ENCODE measurements at places on chromosomes 3 and 15.

DNA sequence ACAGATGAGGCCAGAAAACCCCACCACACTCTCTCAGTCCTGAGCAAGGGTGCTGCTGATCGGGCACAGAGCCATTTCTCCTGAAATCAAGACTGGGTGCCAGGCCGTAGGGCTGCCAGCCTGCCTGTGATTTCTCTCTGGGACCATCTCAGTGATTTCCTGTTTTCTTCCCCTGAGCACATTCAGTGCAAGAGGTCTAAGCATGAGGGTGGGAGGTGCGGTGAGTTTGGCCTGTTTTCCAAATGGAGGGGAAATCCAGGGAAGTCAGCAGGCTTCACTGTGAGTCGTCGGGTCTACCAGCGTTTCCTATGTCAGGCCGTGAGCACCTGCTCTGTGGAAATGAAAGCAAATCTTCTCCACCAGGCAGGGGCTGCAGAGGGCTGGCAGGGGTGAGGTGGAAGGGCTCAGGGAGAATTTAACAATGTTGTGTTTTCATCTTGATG lies 82.3 kb downstream of the ST6GAL1 start:
- no peak for DNase-seq

DNA sequence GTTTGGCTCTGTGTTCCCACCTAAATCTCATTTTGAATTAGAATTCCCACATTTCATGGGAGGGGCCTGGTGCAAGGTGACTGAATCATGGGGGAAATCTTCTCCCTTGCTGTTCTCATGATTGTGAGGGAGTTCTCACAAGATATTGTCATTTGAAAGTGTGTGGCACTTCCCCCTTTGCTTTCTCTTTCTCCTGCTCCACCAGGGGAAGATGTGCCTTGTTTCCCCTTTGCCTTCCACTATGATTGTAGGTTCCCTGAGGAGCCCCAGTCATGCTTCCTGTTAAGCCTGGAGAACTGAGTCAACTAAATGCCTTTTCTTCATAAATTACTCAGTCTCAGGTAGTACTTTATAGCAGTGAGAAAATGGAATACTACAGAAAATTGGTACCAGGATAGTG lies 157.2 kb upstream of the TPRG1 start:
- no peak for DNase-seq

DNA sequence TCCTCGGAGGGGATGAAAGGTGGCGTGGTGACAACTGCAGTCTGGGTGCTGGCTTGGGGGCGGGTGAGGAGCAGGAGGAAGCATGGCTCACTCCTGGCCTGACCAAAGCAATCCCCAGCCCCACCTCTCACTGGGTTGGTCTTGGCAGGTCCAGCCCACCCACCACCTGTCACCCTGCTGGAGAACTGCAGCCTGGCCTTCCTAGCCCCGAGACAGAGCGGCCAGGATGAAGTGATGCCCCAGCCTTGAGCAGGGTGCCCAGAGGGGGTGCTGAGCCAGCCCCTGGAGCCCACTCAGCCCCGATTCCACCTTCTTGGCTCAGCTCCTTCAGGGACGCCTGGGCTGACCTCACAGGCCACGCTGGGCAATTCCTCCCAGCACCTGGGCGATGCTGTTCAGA lies 89.9 kb downstream of the IQSEC1 start:
- no peak for DNase-seq

- DNase-seq: no peak
Observed at GRCh38 chr3:42081838-42082473, 9.2 kb upstream of the TRAK1 start.

DNA sequence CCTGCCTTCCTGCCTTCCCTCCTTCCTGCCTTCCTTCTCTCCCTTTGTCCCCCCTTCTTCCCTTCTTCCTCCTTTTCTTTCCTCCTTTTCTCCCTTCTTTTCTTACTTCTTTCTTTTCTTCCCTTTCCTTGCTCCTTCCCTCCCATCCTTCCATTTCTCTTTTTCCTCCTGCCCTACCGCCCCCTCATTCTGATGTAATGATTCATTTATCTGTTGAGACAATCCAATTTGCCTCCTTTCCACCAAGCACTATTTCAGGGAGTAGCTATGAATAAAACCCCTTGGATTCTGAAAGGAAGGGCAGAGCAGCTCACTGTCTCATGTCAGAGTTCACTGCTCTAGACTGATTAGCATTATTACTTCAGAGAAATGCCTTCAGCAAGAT lies 462.6 kb downstream of the PDCD6IP start:
- no peak for DNase-seq

DNA sequence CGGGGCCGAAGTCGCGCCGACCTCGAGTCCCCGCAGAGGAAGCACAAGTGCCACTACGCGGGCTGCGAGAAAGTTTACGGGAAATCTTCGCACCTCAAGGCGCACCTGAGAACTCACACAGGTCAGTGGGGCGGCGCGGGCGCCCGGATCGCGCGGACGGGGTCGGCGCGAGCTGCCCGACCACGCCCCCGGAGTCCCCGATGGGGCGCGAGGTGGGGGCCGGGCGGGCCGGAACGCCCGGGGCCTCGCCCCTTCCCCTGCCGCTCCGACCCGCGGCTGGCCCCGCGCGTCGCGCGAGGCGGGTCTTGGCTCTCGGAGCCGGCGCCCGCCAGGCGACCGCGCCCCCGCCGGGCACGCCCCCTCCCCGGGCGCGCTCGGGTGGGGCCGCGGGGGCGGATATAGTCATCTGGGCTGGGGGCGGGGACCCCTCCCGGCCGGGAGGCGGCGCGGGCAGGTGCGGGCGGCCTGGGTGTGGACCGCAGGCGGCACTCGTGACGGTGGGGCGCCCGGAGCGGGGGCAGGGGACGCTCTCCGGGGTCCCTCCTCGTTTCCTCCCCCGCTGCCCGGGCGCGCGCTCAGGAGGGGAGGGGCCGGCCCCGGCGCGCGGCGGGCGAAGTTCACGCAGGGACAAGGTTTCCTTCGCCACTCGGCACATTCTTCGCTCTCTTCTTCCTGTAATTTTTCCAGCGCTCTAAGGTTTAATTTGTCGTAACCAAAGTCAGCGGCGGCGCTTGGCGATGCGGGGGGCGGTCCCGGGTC lies 1.2 kb downstream of the KLF13 start:
- DNase-seq: no peak

DNA sequence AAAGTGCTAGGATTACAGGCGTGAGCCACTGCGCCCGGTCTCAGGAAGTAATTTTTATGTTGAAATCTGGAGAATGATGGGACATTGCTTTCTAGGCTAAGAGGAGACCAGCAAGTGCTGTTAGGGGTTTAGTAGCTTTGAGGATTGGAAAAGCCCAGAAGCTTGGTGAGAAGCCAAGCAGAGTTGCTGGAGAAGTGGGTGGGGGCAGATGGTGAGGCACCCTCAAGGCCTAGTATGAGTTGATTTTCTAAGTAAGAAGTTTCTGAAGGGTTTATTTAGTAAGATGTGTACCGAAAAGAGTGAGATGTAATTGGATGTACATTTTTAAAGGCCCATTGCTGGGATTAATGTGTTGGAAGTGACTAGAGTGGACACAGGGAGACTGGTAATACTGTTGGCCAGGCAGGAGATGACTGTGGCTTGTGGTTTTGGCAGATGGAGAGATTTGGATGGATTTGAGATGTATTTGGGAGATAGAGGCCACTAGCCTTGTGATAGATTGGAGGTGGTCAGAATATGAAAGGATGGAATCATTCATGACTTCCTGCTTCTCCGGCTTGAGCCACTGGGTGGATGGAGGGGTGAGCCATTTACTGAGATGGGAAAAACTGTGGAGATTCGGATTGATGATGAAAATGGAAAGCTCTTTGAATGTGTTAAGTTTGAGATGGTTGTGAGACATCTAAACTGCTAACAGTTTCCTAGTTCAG lies 2.3 kb downstream of the LRRC28 start:
- no peak for DNase-seq

DNA sequence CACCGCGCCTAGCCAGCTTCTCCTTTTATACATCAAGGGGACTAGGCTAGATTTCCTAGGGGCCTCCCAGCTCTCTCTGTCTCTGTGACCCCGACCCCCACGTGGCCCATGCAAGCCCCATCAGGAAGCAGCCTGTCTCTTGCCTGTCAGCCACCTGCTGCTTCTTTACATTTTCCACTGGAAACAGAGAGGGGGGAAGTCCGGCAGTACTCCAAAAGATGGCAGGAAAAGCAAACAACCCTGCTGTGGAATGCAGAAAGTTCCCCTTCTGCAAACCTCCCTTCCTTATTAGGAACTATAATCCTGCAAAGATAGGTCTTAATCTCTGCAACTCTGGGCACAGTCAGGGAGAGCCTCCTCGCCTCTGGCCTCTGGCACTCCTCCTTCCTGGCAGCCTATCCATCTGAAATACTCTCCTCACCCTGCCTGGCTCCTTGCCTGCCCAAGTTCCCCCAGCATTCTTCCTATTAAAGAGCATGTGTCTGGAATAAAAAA lies 47.4 kb upstream of the HACD2 start:
- DNase-seq: no peak

- DNase-seq: no peak
Observed at GRCh38 chr3:42179110-42179725, 86.8 kb downstream of the CCK start.

DNA sequence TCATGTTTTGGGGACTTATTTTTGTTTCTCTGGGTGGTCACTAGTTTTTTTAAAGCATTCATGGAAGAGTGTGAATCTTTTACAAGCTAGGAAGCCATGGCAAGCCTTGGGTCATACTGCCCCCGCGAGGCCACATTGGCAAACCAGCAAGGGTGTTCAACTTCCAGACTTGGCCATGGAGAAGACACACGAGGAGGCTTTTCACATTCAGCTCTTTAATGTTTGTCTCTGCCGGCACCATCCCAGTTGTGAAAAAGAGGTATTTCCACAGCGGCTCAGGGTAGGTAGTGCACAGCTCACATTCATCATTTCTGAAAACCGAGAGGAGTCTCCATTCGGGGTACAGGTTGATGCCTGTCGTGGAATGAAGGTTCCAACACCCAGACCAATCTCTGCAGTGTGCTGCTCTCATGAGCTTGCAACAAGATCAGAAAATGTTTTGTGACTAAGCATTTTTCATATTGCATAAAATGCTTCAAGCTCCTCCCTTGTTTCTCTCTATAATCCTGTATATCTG lies 7.7 kb downstream of the CCR5 start:
- peak; percentile 35 for DNase-seq

GRCh38 chr3:17579289-17580031 lies 163.0 kb downstream of the TBC1D5 start:
- no peak for DNase-seq

DNA sequence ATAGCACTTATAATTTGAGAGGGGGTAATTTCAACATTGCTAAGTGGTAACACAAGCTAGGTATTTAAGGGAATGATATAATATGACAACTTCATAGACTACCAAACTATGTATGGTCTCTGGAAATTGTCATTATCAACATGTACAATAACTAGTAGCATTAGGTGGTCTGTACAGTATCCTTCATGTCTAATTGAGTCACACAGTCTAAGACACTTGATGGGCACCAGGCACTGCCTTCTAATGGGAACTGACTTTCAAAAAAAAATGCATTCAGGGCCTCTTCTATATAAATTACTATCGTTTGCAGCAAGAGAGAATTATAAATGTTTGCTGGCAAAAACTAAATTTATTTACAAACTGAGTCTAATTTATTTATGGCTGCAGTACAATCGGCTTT lies 271.8 kb downstream of the MECOM start:
- DNase-seq: no peak

GRCh38 chr15:56393277-56393676 lies 28.1 kb downstream of the TEX9 start:
- DNase-seq: no peak

DNA sequence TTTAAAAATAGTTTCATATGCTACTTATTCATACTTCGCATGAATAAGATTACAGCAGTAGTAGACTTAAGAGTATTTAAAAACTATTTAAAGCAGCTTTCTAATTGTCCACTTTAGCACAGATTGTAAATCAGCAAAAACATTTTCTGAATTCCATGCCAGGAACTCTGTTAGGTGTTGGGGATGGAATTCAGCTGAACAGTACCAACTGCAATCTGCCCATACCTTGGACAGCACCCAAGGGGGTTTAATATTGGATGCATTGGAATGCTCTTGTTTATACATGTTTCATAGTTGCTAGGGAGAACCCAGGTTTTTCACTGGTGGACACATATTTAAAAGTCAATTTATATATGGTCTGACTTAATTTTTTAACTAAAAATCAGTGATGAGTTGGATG lies 74.8 kb downstream of the PPM1L start:
- no peak for DNase-seq

DNA sequence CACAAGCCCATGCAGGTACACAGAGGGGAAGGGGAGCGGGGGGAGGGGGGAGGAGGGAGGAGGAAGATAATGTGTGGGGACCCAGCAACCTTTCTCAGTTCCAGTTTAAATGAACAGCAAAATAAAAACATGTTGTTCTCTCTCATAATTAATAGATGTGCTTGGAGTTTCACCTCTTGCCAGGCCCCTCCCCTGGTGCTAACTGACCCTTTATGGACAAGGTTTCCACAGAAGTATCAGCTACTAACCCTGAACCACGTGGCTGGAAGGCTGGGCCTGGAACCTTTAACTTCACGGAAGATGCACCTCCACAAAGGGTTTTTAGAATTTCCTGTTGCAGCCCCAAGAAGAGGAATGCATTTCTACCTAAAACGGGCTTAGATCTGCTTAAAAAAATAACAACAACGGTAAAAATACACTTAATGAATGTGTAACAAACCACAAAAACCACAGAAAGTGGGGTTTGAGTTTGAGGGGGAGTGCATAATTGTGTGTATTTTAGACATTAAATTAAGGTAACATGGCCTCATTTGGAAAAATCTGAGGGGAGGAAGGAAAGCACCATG lies 14.8 kb upstream of the SMAD3 start:
- no peak for DNase-seq

DNA sequence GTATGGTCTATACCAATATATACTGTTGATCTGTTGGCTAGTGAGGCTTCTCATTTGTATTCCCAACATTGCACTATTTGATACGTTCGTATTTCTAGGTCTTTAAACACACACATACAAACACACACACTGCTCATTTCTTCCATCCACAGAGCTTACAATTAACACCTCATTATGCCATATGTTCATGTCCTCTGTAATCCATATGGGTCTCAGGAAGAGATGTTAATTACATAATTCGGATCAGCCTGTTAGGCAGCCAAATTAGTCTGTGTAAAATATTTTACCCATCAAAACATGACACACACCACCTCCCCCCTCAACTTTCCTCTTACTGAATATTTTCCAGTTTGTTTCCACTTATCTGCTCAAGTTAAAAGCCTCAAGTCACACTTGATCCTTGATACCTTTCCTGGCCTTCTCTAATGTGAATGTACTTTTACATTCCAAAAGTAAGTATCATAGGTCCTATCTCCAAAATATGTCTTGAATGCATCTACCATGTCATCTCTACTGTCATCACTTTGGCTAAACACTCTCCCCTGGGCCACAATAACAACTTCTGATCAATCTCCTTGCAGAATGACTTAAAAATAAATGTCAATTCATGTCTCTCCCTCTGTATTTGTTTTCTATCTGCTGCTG lies 28.2 kb downstream of the EOGT start:
- no peak for DNase-seq

- DNase-seq: no peak
Observed at GRCh38 chr3:27072810-27073651, 296.2 kb downstream of the NEK10 start.

DNA sequence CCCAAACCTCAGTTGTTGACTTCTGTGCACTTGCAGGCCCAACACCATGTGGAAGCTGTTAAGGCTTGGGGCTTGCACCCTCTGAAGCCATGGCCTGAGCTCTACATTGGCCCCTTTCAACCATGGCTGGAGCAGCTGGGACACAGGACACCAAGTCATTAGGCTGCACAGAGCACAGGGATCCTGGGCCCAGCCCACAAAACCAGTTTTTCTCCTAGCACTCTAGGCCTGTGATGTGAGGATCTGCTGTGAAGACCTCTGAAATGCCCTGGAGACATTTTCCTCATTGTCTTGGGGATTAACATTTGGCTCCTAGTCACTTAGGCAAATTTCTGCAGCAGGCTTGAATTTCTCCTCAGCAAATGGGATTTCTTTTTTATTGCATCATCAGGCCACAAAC lies 1255.7 kb downstream of the ZPLD1 start:
- no peak for DNase-seq

All from anterior cingulate cortex (tissue), 58 donors.